Epithelial cell of esophagus (primary cell): ENCODE measurements at places on chromosomes 3 and 15.

DNA sequence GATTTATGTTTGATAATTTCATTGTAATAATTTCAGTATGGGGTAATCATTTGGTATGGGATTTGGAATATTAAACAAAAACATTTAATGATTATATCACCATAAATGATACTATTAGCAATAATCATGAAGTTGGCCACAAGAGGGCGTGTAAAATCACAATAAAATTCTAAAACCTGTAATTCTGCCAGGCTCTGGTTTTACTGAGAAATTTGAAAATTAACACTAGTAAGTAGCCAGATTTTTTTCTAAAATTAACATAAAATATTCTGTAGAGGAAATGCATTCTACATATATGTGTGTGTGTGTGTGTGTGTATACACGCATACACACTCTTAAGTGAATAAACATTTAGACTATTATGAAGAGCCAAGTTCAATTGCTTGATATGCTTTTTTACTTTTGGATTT, 40.5 kb downstream of the FEZF2 start:
- peak; percentile 26 for DNase-seq

DNA sequence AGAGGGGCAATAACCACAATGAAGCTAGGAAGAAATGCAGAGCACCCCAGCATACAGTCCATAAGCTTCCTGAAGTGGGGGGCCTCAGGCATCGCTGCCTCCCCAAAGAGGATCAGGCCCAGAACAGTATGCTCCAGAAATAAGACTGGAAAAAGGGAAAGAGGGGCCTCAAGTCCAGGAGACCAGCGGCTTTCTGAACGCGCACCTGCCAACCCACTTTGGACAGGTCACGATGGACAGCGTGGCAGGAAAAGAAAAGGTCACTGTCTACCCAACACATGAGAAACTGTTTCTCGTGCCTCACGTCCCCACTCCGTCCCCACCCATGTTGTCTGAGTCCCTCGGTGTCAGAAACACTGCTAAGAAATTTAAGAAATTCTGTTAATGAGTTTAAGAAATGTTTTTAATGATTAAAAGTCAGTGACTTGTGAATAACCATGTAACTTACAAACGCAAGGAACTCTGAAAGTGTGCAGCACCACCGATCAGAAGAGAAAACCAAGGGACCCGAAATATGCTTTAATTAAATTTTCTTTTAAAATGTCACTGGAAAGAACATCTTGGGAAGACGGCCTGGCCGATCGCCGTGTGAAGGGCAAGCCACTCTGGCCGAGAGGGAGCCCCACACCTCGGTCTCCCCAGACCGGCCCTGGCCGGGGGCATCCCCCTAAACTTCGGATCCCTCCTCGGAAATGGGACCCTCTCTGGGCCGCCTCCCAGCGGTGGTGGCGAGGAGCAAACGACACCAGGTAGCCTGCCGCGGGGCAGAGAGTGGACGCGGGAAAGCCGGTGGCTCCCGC, 1.7 kb upstream of the PPARG start:
- DNase-seq, result no peak

DNA sequence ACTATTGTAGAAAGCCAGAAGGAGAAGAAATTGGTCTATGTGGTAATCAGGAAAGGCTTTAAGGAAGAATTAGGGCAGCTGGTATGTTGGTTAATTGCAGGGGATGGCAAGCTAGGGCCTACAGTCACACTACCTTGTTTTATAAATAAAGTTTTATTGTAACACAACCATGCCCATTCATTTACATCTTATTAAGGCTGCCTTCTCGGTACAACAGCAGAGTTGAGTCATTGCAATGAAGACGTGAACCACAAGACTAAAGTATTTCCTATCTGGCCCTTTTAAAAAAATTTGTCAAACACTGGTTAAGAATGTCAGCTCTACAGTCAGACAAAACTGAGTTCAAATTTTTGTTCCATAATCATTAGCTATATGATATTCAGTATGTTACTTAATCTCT, 8.3 kb downstream of the SERPINI1 start:
- DNase-seq, result no peak

- no peak for DNase-seq
Observed at GRCh38 chr3:136518102-136518501, 234.1 kb downstream of the STAG1 start.

DNA sequence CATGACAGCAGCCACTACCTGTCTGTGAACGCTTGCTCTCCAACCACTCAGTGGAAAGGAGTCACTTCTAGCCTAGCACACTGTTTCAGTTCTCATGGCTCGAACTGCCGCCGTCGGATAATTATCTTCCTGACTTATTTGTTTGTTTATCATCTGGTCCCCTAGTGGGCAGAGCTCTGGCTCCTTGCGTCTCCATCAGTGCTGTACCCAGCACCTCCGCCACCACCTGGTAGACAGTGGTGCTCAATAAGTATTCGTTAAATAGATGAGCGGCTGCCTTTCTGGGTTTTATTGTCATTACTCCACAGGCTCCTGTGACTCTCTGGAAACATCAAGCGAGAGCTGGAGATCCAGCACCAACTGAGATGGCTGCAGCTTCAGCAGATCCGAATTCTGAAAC, 297.5 kb downstream of the NTRK3 start:
- no peak for DNase-seq
